ENCODE measurements at places on chromosomes 16 and 17.
A peak's percentile ranks its signal among the peaks of the same experiment; 100 is the strongest.

- DNase-seq: no peak
Observed at GRCh38 chr17:2693561-2694380, 17.8 kb downstream of the CLUH start.

- no peak for DNase-seq
Observed at GRCh38 chr16:89720551-89720812, 216 bp downstream of the VPS9D1 start.

- DNase-seq: no peak
Observed at GRCh38 chr16:27819356-27819755, 244.2 kb downstream of the GSG1L start.

DNA sequence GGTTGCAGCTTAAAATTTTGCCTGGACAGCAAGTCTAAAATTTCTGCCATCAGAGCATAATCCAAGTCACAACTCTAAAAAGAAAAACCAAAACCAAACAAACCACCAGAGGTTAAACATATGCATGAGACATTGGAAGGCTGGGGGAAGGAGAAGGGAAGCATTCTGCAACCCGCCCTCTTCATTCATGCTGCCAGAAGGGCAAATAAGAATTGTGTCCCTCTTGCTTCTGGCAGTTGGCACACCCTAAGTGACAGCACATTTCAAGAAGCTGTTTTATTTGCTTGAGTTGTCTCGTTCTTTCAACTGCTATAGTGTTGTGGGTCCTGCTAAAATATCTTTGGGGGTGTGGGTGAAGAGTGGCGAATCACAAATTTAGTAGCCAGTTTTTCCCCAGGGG lies 99.6 kb downstream of the SKAP1 start:
- no peak for DNase-seq

- DNase-seq: peak; percentile 41
Observed at GRCh38 chr17:5706577-5707210, 122.4 kb upstream of the NLRP1 start.

GRCh38 chr17:79814974-79815835 lies 18.3 kb upstream of the CBX8 start:
- no peak for DNase-seq

DNA sequence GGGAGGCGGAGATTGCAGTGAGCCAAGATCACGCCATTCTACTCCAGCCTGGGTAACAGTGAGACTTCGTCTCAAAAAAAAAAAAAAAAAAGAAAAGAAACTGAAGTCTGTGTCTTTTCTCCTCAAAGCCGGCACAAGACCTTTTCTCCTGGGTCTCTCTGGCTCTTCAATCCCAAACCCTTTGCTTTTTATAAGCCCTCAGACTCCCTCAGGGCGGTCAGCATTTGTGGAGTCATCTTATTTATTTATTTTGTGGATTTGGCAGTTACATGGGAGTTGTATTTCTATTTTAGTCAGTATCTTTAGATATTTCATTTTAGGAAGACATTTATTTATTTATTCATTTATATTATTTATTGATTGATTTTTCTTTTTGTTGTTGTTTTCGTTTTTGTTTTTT lies 57.7 kb upstream of the MAP3K14 start:
- DNase-seq: no peak

- DNase-seq: no peak
Observed at GRCh38 chr17:10793816-10794215, 10.1 kb downstream of the TMEM238L start.

GRCh38 chr17:10233161-10233560 lies 34.8 kb upstream of the GAS7 start:
- DNase-seq: no peak

DNA sequence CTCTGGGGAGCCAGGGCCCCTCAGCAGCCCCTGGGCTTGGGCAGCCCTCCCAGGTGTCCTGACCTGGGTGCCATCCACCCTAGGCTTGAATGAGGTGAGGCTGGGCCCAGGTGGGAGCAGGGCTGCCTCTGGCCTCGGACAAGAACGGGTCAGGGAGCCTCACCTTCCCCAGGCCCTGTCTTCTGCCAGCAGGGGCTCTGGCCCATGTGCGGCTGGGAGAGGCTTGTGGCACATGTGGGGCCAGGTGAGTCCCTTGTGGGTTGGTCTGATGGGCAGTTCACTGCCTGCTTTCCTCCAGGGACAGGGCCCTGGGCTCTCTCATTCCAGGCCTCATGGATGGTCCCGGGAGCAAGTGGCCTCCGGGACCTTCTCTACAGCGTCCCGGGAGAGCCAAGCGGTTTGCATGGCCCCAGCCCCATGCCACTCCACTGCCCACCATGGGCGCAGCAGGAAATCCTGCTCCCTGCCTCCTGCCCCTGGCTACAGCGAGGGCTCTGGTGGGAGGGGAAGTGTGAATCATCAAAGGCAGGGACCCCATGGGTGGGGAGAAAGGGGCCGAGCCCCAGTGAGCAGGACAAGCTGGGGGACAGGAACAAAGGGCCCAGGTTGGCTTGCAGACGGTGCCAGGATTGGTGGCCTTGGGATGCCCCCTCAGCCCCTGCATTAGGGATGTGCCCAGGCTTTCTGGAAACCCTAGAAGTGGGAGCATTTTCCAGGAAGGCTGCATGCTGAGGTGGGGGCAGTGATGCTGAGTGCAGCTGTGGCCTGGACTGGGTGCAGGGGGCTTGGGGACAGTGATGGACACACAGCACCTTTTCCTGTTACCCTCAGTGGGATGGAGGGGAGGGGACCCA lies 12.2 kb downstream of the VASN start:
- DNase-seq: no peak

DNA sequence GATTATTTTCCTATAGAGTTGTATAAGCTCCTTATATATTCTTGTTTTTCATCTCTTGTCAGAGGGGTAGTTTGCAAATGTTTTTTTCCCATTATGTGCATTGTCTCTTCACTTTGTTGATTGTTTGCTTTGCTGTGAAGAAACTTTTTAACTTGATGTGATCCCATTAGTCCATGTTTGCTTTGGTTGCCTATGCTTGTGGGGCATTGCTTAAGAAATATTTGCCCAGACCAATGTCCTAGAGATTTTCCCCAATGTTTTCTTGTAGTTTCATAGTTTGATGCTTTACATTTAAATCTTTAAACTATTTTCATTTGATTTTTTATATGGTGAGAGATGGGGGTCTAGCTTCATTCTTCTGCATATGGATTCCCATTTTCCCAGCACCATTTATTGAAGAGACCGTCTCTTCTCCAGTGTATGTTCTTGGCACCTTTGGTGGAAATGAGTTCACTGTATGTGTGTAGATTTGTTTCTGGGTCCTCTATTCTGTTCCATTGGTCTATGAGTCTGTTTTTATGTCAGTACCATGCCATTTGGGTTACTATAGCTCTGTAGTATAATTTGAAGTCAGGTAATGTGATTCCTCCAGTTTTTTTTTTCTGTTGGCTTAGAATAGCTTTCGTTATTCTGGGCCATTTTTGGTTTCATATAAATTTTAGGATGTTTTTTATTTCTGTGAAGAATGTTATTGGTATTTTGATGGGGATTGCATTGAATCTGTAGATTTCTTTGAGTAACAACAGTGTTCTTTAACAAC lies 165.8 kb downstream of the ABCA8 start:
- no peak for DNase-seq

DNA sequence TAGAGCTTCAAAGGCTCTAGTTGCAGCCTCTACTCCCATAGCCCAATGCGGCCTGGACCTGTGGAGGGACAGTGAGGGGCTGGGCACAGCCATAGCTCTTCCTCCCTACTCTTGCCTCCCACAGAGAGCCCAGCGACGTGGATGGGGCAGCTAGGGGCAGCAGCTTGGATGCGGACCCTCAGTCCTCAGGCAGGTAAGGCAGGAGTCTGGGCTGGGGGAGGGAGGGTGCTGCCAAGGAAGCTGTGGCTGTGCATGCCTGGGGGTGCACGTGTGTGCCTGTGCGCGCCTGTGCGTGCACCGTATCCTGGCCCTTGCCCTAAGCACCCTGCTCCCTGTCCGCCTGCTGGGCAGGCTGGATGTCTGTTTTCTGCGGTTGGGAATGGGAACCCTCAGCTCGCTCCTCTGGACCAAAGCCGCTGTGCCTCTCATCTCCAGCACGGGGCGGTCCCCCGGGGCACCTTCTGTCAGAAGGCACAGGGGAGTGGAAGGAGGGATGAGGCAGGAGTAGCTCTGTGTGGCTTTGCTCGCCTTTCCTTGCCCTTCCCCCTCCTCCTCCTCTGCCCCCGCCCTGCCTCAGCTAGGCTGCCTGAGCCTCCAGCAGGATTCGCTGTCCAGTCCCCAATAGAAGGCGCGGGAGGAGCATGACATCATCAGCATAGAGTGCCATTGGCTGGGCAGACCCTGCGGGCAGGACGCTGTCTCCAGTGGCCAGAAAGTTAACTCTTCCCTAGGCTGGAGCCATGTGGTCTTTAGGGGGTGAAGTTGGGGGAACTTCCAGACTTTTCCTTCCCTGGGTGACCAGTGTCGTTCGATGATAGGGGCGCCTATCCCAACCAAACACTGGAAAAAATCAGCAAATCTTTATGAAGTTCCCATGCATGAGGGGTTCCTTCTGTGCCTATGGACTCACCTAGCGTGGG lies 797 bp downstream of the PRCD start:
- no peak for DNase-seq

DNA sequence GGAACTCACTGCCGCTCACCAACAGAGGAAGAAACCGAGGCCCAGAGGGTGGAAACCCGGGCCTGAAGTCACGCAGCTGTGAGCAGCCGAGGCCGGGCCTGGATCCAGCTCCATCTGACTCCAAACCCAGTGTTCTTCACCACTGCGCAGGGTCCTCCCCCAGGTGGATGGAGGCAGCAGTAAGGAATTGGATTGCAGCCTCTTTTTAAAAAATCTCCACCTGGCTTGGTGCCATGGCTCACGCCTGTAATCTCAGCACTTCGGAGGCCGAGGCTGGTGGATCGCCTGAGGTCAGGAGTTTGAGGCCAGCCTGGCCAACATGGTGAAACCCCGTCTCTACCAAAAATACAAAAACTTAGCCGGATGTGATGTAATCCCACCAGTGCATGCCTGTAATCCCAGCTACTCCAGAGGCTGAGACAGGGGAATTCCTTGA lies 177.2 kb downstream of the FOXL1 start:
- DNase-seq: no peak

DNA sequence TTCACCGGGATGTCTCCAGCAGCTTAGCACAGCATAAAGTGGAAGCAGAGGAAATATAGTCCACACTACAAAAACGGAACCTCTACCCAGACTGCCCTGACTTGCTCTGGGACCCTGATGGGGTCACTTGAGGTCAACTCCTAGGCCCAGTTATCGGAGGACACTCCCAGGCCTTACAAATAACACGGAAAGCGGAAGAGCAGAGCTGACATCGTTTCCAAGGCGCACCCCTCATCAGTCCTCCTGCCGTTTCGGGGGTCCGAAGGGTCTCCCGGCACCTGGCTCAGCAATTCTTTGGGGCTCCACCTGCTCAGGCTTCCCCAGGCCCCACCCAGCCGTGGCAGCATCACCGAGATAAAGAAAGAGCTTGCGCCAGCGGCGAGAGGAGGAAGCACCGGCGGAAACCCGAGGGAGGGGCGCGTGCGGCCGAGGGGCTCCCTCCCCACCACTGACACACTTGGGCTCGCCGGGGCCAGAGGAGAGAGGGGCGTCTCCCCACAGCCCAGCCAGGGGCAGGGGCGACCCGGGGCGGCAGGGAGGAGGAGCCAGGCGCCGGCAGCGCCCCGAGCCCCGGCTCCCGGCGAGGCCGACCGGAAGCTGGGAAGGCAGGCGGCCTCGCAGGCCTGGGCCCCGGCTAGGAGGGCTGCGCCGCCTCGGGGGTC lies 727 bp downstream of the CORO7 start:
- peak; percentile 25 for DNase-seq

GRCh38 chr17:13492737-13493122 lies 109.0 kb downstream of the HS3ST3A1 start:
- DNase-seq: no peak

DNA sequence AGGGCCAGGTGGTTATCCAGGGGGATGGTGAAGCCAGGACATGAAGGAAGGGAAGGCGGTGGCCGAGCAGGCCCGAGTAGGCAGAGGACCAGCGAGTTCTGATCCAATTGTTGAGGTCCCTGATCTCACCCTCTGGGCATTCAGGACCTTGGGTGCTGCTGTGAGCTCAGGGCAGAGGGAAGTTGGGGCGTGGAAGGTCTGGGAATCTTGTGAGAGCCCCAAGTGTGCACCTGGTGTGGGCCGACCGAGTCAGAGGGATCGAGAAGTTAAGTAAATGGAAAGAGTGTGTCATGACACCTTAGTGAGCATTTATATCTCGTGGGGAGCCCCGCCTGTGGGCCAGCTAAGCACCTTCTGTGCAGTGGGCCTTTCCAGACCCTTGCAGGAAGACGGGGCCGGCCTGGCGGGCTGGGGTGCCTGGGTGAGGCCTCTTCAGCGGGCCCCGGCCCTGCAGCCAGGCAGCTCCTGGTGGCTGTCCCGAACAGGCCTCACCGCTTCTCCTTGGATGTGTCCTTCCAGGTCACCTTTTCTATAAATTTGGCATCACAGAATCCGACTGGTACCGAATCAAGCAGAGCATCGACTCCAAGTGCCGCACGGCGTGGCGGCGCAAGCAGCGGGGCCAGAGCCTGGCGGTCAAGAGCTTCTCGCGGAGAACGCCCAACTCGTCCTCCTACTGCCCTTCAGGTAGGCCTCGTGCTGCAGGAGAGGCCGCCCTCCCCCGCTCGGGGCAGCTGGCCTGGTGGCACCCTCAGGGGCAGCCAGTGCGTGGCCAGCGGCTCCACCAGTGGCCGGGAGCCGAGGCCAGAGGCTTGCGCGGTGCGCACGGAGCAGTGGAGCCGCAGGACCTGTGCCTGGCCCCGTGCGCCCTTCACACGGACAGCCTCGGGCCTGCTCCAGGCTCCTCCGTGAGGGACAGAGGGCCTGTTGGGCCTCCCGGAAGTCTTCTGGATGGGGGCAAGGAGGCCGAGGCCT lies 76.0 kb downstream of the BANP start:
- DNase-seq: no peak

- DNase-seq: no peak
Observed at GRCh38 chr17:142102-142661, 4.8 kb downstream of the SCGB1C2 start.

- no peak for DNase-seq
Observed at GRCh38 chr16:19177111-19177739, 9.2 kb downstream of the SYT17 start.

DNA sequence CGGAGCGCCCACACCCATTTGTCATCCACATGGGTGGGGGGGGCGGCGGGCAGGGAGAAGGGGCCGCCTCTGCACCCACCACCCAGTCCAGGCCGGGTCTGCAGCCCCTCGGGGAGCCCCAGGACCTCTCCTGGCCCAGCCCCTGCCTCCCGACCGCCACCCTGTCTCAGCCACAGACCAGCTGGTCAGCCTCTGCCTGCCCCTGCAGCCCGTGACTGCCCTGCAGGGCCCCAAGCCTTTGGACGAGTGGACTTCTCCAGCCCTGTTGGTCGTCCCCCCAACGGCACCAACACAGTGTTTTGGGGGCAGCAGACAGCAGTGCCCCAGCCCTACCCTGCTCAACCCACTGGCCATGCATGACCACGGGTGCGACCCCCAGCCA lies 1.2 kb downstream of the PRR35 start:
- no peak for DNase-seq

All from stimulated activated CD8-positive, alpha-beta memory T cell treated with anti-CD3 and anti-CD28 coated beads, Interleukin-7, amount 100 ng/mL, for 1 hour (primary cell).